Esophagus muscularis mucosa (tissue), 4 donors: ENCODE measurements at places on chromosomes 2 and 18. TPM values are rescaled to one million over a fixed set of nuclear protein-coding genes. Genes with fewer than 3 reads are reported as not detected.

GPATCH11 gene
- total RNA-seq, result 5.0 TPM

SIX3 gene
- total RNA-seq, result 0.11 TPM

- DNase-seq, result no peak
Observed at GRCh38 chr2:34031097-34031496, 432.0 kb upstream of the FAM98A start.

ATAD2B gene
- total RNA-seq, result 12.6 TPM

GRCh38 chr2:229640636-229641035 lies 73.7 kb downstream of the DNER start:
- DNase-seq, result no peak

- peak; percentile 86 for DNase-seq
Observed at GRCh38 chr2:237165405-237166276, 80.0 kb downstream of the COPS8 start.

DNA sequence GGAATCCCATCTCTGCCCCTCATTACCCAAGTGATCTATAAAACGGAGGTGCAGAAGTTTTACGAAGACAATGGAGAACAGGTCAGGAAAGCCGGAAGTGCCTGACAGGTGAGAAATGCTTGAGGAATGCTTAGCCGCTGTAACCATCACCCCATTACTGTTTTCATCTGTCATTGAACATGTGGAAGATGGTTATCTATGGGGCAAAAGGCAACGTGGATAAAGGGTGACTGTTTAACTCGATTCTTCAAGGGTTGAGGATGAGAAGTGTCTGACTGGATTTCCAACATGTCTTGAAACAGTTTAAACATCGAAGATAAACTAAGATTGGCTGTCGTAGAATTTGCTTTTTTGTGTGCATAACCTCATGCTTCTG lies 17.3 kb downstream of the HK2 start:
- DNase-seq, result no peak

DNA sequence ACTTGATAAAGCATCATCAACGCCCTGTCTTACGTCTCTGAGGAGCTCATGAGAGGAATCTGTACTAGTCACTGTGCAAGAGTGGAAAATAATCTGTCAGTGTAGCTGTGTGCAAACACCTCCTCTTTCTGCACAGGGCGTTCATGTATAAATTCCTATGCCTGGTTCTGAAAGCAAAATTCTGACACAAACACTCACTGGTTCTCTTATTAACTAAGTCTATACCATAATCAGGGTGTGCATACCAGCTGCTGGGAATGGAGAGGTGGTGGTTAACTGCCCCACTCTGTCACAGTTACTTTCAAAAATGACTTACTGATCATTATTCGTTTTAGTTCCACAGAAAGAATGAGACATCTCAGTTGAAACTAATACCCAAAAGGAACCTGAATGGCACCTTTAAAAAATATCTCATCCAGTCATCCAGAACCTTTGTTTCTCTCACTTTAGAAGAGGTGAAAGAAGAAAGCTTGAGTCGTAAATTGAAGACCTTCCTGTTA lies 35.7 kb downstream of the STK39 start:
- DNase-seq, result no peak

- DNase-seq, result no peak
Observed at GRCh38 chr2:28433935-28434599, 41.4 kb downstream of the FOSL2 start.

FLACC1 gene
- 5.1 TPM for total RNA-seq

DNA sequence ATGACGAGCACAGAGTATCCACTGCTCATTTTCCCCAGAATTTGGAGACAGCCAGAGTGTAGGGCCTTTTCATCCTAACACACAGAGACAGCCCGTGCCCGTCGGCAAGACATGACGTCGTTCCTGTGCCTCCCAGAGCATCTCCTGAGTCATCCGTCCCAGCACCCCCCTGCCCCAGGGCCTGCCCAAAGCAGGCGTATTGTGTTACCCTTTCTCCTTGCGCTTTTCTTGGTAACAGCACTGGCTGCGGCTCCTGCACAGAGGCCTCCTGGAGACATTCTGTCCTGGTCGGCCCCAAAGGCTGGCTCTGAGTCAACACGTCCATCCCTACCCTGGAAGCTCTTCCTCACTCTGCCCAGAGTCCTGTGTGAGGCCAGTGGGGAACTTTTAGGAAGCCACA lies 217.1 kb downstream of the KLHL29 start:
- DNase-seq, result no peak

SYT4 gene
- total RNA-seq, result 2.2 TPM

C2orf78 gene
- not detected for total RNA-seq

CLEC4F gene
- total RNA-seq, result not detected
